ENCODE measurements at places on chromosomes 1 and 21.

DNA sequence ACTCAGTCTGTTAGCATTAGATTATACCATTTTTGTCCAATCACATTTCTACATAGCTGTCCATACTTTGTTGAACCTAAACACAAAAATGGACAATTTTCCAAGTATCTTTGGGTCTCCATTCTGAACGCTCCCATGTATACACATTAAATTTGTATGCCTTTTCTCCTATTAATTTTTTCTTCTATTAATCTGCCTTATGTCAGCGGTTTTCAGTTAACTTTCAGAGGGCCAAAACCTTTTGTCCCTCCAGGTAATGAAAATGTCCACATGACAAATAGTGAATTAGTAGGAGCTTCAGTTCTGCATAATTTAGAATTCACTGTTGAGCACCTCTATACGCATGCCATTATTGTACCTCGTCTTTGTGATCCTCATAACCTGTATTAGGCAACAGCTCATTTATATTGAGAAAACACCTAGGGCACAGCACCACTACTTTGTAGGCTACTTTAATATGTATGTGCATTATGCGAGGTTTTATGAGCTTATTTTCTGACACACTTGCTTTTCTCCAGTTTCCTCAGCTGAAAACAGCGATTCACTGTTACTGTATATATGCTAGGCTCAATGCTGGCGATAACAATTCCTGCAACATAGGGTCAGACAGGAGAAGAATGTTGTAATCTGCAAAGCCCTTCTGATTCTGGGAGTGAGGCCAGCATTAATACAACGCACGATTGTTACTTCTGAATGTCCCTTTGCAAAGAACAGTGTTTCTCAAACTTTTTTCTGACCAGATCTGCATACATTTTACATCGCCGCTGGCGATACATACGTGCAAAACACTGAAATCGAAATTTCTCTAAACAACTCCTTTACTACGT is 1.1 kb upstream of the ABCD3 start:
- peak; percentile 79 for DNase-seq

DNA sequence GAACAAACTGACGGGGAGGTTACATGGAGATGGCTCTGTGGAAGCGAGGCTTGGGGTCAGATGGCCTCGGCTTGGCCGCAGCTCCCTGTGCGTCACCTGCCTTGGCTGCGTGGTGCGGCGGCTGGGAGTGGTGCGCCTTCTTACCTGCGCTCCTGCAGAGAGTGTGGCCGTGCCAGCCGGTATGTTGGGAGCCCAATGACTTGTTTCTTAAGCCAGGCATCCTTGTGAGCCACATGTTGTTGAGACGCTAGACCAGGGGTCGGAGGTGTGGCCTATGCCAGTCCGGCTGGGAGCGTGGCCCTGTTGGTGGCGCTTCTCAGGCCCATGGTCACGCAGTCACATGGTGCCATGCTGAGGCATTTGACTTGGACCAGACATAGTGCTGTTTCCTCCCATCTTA is 10.5 kb downstream of the SLX9 start:
- DNase-seq = no peak

DNA sequence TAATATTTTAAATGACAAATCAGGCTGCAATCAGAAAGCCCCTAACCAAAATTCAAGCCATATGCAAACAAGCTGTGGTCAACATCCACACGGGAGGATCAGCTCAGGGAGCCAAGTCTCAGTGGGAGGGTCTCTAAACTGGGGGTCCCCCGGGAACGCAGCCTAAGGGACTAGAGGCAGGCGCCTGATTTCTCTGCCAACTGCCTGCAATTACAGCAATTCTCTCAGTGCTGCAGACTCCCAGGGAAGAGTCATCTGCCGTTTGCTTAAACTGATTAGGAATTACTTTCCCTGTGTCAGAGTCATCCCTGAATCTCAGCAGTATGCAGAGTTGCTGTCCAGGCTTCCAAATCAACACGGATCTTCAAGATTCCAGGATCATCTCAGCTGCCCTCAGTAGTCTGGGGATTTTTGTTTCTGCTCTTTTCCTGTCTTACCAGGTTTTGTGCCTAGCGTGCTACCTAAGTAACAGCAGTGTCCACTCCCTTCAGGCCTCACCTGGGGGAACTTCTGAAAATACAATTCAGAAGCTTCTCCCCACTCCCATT is 247.8 kb downstream of the RRAGC start:
- no peak for DNase-seq

- peak; percentile 86 for DNase-seq
Observed at GRCh38 chr1:155241069-155241679, 14.1 kb downstream of the ENTREP3 start.

DNA sequence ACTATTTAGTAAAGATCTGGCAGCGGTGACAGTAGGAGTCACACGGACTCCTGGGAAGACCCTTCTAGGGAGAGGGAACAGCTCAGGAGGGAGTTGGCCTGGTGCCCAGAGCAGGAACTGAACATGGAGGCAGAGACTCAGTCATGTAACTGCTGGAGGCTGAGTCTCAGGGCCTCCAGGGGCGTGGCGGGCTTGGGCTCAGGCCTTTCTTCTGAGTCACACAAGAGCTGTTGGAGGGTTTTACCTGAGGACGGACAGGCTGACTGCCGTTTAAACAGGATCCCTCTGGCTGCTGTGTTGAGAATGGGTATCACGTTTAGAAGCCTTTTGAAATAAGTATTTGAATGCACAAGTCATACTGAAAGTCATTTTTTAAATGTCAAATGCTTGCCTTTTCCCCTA is 7.2 kb upstream of the ETS2 start:
- DNase-seq = peak; percentile 30

GRCh38 chr1:76959556-76959955 is 92.3 kb downstream of the ST6GALNAC5 start:
- no peak for DNase-seq

DNA sequence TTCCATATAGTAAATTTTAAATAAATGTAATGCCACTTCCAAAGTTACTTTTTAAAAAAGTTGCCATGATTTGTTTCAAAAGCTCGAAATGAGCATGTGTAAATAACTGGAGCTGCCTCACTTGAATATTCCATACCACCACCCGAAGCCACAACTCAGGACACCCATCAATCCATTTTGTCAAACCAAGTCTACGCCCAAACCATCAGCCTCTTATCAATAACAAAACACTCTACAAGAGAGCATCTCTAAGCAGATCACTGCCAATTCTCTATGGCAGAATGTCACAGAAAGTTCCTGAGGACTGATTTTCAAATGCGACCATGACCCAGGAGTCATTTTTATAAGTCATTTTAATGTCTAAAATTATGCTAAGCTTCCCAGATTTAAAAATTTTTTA is 4.5 kb downstream of the HNRNPR start:
- no peak for DNase-seq

GRCh38 chr21:43626390-43626789 is 32.9 kb downstream of the HSF2BP start:
- DNase-seq = no peak

All from fibroblast of upper back skin (primary cell).